ENCODE measurements at places on chromosomes 6 and 20.

GRCh38 chr6:149474108-149474935 is 10.5 kb downstream of the ZC3H12D start:
- DNase-seq = no peak

DNA sequence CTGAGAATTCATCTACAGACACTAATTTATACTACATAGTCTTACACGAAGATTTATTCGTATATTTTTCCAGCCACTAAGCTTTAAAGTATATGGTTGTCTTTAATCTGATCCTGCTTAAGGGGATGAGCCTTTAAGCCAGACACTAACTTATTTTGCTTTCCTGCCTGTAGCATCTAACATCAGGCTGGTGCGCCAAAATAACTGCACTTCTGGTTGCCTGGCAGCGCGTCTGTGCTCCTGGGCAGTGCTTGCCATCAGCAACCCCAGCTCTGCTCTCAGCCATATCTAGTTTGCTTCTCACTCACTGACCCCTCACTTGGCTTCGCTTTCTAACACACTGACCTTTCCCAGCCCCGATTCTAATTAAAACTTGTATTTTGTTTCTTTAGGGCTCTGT is 21.8 kb downstream of the HMGCLL1 start:
- DNase-seq = no peak

GRCh38 chr20:23193801-23194384 is 107.8 kb upstream of the CD93 start:
- DNase-seq = no peak

GRCh38 chr6:100988391-100988984 is 107.4 kb upstream of the ASCC3 start:
- DNase-seq = no peak

- no peak for DNase-seq
These were observed 211.2 kb downstream of the C6orf118 start for GRCh38 chr6:165098165-165098564.

GRCh38 chr6:21856456-21856825 is 262.9 kb downstream of the SOX4 start:
- no peak for DNase-seq

DNA sequence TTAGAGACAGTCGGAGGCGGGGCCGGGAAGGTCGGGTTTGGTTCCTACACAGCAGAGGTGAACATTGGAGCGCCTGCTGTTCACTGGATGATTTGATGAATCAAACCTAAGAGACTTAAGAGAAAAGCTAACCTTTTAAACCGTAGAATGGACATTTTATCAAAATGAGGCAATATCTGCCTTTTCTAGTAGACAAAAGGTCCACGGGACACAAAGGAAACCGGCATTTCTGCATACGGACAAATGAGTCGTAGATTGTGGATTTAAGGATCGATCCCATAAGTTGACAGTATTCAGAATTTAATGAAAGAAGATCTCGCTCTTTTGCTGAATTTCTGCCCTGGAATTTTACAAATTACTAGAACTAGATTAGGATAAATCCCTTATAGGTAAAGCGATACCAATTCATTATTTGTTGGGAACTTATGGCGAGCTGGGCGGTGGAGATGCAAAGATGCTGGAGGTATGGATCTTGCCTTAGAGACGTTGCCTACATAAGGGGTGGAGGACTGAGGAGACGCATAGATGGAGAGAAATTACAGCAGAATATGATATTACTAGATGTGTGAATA is 400 bp downstream of the PAK1IP1 start:
- no peak for DNase-seq

DNA sequence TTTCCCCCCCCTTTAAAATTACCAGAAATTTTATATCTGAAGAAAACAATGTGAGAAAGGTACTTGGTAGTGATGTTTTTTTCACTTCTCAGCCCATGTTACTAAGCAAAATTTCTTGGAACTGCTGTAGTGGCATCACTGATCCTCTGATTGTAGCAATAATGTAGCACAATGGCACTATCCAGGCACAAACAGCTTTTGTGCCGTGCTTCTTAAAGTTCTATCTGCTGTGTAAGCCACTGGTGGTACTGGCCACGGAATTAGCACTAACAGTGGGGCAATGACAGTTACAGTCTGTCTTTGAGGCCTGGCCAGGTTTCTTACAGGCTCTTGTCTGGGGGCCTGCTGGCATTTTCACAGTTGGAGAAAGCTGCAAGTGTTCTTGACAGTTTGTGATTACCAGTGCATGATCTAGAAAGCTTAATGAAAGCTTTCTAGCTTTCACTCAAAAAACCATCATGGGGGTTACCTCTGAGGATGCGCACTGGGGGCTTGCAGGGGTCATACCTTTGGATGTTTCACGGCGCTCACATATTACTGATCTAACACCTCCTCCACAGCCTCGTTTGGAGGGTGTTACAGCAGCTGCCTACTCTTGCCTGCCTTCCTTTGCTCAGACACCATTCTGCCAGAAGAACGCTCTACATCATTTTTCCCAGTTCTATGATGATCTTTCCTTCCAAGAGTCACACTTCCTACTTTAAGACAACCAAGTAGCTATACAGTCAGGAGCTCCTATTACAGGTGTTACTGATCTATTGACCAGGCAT is 58.4 kb upstream of the ARMH2 start:
- no peak for DNase-seq

- no peak for DNase-seq
These were observed 408.4 kb downstream of the PLCB1 start for GRCh38 chr20:8540466-8540865.

GRCh38 chr6:72849346-72849745 is 227.5 kb downstream of the KCNQ5 start:
- no peak for DNase-seq

DNA sequence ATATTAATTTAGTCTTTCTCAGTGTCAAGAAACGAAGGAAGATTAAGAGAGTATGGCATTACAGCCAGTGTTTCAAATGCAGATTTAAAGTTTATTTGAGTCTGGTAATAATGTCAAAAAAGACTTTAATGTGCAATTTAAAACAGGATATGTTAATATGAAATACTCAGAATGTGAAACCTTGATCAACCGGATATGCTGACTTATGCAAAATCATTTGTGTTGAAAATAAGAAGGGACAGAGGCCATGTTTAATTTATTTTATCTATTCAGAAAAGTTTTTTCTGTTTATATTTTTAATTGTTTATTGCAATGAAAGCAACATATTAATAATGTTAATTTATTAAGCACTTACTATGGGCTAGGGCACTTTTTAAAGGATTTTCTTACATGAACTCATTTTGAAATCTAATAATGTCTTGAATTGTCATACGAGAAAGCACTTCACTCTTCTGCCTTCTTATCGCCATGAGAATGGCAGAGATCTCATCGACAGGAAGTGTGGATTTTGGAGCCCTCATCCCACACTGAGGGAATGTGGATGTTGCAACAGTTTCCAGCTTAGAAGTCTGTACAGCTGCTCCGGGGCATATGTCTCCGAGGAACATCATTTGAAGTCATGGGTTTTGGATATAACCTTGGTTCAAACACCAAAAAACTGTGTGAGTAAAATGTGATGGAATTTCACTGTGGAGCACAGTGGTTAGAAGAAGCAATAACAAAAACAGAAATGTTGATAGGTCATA is 1410.4 kb downstream of the EPHA7 start:
- no peak for DNase-seq

- no peak for DNase-seq
These were observed 2.1 kb downstream of the IRF4 start for GRCh38 chr6:393391-394221.

- DNase-seq = no peak
These were observed 603.5 kb downstream of the UTRN start for GRCh38 chr6:144888621-144889020.

GRCh38 chr6:620950-621349 is 36.0 kb downstream of the HUS1B start:
- no peak for DNase-seq

GRCh38 chr20:24998121-24998520 is 5.6 kb upstream of the APMAP start:
- DNase-seq = no peak

GRCh38 chr20:21099751-21100577 is 6.2 kb downstream of the LINC00237 start:
- DNase-seq = no peak

- no peak for DNase-seq
These were observed 336.0 kb downstream of the DHX35 start for GRCh38 chr20:39298121-39298520.

- no peak for DNase-seq
These were observed 38.5 kb upstream of the VSX1 start for GRCh38 chr20:25120457-25120856.

DNA sequence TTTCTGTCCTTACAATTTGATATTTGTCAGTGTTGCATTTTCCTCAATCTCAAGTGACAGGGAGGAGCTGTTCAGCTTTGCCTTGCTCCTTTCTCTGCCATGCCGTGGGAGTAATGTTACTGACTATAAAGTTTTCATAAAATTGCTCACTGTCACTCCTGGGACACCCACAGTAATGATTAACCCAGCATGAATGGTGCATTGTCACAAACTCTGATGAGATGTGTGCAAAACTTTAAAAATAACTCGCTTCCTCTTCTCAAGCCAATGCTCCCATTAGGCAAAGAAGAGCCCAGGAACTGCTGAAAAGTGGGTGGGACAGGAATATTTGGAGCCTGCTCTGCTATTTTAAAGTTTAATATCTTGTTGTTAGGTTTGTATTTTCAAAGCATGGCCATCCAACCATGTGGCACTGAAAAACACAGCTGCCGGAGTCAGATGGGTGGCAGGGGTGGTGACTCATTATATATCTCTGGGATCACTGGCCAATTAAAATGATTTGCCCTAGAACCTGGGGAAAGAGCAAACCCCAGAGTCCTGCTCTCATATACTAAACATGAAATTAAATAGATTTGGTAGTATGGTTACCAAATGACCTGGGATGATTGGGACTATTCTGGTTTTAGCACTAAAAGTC is 260.1 kb downstream of the BTBD3 start:
- no peak for DNase-seq

Data from mesothelial cell of epicardium (in vitro differentiated cells).